ENCODE measurements at places on chromosomes 6 and 20.

- no peak for DNase-seq
Measured at GRCh38 chr6:56073761-56074160, 173.6 kb downstream of the COL21A1 start.

GRCh38 chr6:44676246-44676790, 288.8 kb downstream of the CDC5L start:
- DNase-seq: no peak

GRCh38 chr6:164331026-164331425, 916.5 kb downstream of the QKI start:
- DNase-seq: no peak

DNA sequence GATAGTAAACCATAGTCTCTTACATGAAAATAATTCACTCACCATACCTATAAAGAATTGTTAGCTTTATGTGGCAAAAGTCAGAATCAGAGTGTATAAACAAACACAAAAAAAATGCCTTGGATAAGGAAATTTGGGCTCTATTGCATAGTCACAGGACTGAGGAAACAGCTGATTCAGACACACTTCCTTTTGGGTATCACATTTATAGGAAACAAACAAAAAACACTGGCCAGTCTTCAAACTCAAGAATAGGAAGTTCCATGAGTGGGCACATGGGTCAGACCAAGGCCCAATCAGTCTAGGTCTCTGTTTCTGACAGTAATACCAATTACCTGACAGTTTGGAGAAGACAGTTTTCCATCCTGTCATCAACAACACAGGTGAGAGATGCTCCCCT, 8.0 kb downstream of the SLC18B1 start:
- no peak for DNase-seq

DNA sequence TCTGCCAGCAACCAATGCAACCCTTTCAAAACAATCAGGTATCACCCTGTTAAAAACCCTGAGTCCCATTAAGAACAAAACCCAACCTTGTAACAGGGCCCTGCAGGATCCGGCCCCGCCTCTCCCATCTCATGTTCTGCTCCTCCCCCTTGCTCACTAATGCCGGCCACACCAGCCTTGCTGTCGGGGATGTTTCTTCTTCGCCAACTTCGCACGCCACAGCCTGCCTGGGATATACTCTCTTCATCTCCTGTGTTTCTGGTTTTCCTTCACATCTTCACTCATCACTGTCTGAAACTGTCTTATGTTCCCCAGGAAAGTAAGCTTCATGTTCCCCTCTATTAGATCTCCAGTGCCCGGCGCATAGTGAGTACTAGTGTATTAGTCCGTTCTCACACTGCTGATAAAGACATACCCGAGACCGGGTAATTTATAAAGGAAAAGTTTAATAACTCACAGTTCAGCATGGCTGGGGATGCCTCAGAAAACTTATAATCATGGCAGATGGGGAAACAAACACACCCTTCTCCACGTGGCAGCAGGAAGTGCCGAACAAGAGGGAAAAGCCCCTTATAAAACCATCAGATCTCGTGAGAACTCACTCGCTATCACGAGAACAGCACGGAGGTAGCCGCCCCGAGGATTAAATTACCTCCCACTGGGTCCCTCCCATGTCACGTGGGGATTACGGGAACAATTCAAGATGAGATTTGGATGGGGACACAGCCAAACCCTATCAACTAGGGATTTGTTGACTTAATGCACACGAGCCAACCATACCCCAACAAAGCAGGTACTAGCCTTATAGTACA, 5.1 kb downstream of the TP53RK start:
- peak; percentile 75 for DNase-seq

- DNase-seq: no peak
Measured at GRCh38 chr6:167137081-167137480, 14.2 kb downstream of the CCR6 start.

GRCh38 chr6:72952808-72953630, 272.3 kb downstream of the KHDC1L start:
- no peak for DNase-seq

DNA sequence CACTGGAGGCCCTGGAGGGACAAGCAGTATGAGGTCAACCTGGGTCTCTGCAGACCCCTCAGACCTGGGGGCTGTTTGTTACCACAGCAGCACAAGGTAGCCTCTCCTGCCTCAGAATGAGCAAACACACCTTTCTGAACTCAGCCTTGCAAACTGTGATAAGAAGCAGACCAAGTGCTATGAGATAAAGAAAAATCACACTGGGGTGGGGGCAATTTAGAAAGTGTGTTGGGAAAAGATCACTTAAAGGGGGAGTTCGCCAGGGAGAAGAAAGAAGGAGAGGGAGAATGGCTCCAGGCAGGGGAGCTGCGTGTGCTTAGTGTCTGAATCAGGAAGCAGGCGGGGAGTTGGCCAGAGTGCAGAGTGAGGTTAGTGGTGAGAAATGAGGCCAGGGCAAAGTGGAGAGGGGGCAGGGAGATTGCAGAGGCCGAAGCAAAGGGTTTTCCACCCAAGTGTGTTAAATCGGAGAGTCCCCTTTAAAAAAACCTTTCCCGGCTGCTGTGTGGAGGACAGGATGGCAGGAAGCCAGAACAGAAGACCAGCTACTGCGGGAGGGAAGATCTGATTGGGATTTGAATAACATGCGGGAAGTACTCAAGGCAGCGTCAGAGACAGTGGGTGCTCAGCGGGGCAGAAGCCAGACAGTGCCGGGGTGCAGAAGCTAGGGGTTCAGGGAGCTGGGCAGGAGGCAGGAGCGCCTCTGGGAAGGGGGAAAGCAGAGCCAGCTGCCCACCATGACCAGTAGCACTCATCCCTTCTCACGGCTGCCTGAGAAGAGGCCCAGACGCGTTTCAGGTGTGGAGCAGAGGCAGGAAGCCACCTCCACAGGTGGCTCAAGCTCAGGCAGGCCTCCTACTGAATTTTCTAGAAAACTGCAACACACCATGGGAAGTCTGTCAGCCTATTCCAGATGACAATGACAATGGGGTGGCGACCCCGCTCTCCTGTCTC, 9.0 kb downstream of the ADA start:
- DNase-seq: peak; percentile 45

DNA sequence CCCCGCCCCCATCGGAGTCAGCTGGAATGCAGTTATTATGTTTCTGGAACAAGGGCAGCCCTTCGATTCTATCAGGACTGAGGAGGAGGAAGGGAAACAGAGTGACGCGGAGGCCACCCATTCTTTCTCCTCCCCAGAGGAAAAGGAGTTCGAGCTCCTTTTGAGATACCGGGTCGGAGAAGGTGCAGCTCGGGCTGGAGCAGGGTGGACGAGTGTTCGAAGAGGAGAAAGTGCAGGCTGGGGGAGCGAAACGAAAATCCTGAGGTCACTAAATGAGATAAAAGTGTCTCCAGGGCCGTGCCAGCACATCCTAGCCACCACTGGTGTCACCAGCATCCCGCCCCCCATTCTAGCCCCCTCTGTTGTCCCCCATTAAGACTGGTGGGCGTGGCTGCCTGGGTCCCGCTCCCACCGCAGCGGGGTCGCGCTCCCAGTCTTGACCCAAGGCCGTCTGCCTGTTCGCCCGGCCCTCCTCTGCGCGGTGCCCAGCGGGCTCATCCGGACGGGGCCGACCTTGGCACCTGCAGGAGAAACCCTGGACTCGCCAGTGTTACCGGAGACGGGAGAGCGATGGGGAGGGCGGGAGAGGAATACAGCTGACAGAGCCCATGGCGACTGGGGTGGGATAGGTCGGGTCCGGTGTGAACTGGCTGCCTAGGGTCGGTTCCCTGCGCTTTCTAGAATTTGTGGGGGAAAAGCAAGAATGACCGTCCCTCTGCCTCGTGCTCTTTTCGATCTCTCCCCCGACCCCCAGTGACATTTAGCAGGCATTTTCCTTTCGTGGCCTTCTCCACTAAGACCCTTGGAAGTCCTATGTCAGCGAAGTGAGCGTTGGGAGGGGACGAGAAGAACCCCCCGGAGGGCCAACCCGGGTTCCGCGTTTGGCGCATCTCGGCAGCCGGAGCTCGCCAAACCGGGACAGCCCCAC, 16.2 kb downstream of the FOXA2 start:
- DNase-seq: peak; percentile 57

- DNase-seq: no peak
Measured at GRCh38 chr6:113160306-113161017, 696.7 kb upstream of the MARCKS start.

- DNase-seq: peak; percentile 71
Measured at GRCh38 chr6:79494841-79495240, 42.4 kb downstream of the LCA5 start.

DNA sequence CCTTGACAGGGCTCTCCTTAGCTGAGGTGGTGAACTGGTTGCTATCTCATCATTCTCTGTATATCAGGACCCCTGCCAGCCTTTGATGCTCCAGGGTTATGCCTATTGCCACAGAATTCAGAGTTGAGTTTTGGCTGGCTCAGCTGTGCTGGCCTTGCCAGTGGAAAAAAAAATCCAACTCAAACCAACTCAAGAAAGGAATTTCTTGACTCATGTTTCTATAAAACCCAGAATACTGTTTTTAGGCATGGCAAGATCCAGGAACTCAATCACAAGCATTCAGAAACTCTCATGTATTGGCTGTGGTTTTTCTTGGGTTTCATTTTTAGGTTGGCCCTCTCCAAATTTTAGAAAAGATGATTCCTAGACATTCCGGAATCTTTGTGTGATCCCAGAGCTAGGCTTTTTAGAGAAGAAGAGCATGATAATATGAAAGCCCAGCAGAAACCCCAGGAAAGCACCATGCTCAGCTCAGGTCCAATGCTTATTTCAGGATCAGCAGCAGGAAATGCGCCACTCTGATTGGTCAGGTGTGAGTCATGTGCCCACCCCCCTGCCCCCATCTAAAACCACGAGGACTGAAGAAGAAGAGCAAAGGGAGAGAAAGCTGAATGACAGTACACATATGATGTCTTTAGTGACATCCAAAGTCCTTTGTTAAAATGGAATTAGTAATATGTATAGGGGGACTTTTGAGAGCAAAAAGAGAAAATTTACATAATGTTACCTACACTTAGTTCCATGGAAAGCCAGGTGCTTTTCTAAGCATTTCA, 122.9 kb downstream of the RNF144B start:
- no peak for DNase-seq

- DNase-seq: no peak
Measured at GRCh38 chr20:41287327-41287726, 30.2 kb downstream of the ZHX3 start.

DNA sequence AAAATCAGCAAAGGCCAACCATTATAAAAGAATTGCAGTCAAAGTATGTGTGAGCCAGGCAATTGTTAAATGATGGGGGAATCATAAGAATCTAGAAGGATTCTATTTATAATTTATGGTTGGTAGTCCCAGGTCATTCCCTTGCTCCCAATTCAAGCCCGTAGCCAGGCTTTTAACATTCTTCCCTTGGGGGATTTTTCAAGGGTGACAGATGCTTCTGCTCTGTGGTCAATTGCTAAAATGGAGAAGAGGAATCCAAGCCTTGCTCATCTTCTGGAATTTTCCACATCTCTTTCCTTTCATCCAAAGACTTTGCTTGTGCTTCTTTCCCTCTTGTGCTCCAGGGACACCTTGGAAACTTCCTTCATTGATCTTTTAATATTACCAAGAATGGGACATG, 18.0 kb upstream of the BCAS1 start:
- DNase-seq: no peak

DNA sequence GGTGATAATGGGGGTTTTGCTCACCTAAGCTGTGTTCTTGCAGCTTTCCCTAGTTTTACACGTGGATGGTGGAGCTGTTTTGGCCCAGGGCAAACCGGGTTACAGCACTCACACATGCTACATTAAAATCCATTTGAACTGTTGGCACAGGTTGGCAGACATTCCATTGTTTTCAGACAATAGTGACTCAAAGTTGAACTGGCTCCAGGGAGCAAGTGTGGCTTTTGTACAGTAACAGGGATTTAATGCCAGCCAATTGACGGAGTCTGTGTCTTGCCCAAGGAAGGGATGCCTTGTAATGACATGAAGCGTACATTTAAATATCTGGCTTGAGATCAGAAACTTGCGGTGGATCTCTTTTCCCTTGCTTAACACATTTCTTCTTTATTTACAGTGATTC, 183.1 kb downstream of the DTNBP1 start:
- DNase-seq: no peak

- DNase-seq: no peak
Measured at GRCh38 chr6:25366903-25367545, 87.8 kb downstream of the CARMIL1 start.

GRCh38 chr6:491233-491632, 99.7 kb downstream of the IRF4 start:
- DNase-seq: no peak

GRCh38 chr6:13261464-13261994, 66.8 kb downstream of the TBC1D7 start:
- DNase-seq: no peak

GRCh38 chr20:44579313-44580081, 2.9 kb upstream of the PKIG start:
- DNase-seq: no peak

DNA sequence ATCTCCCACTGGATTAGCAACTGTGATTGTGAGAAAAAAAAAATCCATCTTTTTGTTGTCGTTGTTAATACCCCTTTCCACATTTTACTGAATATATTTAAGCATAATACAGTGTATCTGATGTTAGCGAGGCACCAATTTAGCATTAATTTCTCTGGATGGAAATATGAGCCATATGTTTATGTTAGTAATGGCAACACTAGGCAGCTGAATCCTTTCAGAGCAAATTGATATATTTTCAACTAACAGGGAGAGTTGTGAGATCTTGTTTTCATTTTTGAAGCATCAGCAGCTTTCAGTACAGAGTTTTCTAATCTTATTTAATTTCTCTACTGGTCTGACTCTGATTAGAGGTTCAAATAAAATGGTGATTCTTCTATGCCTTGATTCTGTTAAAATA, 84.8 kb upstream of the HDAC2 start:
- no peak for DNase-seq

DNA sequence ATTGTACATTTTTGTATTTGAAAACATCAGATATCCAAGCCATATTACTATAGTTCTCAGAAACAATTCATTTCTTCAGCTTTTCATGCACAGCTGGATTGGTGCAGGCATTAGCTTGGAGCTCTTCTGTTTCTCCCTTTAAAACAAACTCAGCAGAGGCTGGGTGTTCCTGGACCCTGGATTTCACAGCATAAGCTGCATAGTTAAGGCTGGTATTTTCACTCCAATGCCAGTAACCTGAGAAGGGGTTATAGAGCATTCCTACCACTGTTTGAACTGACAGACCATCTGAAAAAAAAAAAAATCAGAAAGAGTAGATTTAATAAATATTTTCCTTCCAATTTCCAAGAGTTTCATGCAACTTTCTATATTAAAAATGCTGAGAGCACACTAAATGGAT, 20.1 kb upstream of the FAXC start:
- peak; percentile 16 for DNase-seq

DNA sequence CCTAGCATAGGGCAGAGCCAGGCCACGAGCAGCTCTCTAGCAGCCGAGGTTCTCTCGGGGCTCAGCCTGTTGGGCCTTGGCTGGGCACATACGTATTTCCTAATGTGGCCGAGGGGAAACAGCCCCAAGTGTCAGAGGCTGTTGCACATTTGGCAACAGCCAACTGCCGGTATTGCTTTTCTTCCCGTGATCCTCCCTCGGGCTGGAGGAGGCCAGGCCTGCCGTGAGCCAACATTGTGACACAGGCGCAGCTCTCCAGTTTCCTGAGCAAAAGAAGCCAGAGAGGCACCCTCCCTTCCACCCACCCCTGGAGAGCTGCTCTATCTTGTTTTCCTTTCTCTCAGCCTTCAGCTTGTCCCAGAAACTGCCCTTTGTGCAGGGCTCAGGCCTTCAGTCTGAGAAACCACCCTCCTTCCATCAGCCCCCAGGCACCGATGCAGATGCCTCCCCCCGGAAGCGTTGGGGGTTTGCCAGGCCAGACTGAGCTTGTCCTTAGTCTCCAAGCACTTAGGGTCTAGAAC, 5.1 kb upstream of the BPI start:
- no peak for DNase-seq
